ENCODE measurements at places on chromosomes 7 and 10. TPM values are rescaled to one million over a fixed set of nuclear protein-coding genes. Genes with fewer than 3 reads are reported as not detected.

RNF32 gene
- total RNA-seq = not detected

SLC29A3 gene
- 3.4 TPM for total RNA-seq

FAM131B gene
- 2.9 TPM for total RNA-seq

GBX1 gene
- total RNA-seq = not detected

ERVW-1 gene
- not detected for total RNA-seq

NRF1 gene
- 31.9 TPM for total RNA-seq

DRGX gene
- total RNA-seq = not detected

NEUROG3 gene
- total RNA-seq = not detected

PON1 gene
- not detected for total RNA-seq
